ENCODE measurements at places on chromosomes 7 and 10.

DNA sequence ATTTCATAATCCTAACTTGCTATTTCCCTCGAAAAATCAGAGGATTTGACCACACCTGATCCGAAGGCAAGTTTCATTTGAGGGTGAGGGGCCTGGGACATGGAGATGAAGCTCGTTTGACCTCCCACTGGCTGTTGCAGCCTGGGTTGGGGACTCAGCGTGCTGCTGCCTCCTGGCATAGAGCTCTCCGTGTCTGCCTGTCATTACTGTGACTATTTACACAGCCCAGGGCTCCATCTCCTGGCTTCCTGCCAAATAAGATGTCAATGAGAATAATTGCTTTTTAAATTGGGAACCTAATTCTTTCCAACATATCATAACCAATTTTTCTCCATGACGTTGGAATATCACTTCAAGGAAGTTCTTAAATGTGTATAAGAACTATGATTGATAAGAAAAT lies 139.3 kb upstream of the COBL start:
- DNase-seq, result no peak

GRCh38 chr10:119253433-119254174 lies 46.2 kb downstream of the GRK5 start:
- DNase-seq, result peak; percentile 85

DNA sequence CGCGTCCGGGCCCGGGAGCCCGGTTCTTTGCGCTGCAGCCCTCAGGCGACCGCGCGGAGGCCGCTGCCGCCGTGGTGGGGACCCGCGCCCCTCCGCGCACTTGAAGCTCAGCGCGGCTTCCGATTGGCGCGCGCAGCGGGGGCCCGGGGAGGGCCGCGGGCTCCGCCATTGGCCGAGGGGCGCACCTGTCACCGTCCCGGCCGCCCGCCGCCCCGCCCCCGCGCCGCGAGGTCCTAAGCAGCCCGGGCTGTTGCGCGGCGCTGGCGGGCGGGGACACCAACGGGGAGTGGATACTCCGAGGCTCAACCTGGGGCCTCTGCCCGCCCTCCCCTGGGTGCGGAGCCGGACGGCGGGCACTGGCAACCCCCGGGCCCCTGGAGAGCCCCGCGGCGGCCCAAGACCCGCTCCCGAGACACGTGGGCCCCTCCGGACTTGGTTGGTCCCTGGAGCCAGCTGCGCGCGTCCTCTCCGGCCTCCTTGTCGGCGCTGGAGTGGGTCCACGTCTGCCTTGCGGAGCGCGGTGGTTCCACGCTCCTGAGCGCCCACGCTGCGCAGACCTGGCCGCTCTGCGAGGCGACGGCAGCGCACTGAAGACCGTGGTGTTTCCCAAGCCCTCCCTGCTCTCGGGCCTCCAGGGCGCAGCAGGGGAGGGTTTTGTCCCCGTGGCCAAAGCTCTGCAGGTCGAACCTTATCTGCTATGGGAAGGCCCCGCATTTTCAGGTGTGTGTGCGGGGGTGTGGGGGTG lies at the start of gene MNX1:
TSS of gene MNX1 (minus strand) at position 76 of the 745 bp plus-strand sequence. CDS start 313 bp downstream, outside the sequence.
- DNase-seq, result peak; percentile 59

GRCh38 chr10:65194126-65194525 lies 1672.9 kb downstream of the REEP3 start:
- DNase-seq, result no peak

DNA sequence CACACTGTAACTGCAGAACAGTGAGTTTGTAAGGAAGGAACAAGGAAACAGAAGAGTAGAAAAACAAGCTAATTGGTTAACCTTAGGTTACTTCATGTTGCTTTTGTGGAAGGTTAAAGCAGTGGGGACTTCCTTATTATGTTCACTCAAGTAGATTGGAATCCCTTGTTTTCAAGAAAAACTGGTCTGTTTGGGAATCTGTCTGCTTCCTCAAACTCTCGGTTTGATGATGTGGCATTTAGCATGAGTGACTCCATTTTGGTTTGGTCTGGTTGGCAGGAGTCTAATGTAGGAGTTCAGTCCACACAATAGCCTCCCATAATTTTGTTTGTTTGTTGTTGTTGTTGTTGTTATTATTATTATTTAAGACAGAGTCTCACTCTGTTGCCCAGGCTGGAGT lies 3.8 kb upstream of the TRIM56 start:
- DNase-seq, result no peak

DNA sequence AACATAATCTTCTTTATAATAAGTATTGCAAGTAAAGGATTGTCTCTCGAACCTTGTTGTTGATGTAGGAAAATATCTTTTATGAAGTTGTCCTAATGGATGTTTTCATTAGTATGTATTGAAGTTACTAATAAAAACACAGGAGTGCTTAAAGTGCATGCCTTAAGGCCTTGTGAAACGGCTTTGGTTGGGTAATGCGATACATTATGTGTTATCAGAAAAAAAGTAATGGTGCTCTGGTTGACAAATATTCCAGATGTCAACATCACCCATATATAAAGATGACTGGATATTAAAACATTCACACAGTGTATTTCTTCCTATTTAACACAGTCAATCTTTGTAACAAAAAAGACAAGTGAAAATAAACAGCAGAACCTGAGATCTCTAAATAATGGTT lies 310.7 kb downstream of the PRKG1 start:
- DNase-seq, result no peak

DNA sequence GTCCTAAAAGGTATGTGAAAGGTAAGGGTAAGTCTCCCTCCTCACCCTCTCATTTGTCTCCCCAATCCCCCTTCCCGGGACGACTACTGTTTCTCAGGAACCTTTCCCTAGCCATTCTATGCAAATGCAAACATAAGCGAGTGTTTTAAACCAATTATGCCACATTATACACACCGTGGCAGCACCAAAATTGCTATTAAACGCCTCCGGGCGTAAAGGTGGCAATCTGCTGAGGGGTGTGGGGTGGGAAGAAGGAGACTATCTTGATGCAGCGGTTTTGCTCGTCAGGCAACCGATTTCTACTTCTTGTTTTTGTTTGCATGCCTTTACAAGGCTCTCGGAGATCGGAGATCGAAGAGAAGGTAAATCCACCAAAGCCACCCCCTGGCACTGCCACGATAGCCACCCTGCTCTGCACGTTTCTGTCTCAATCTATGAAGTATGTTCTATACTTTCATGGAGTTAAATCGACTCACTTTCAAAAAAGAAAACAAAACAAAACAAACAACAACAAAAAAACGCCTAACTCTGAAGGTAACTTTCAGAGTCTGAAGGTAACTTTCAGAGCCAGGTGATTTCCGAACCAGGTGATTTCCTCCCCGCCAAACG lies 46.0 kb upstream of the CDK1 start:
- DNase-seq, result no peak

GRCh38 chr10:88130912-88131311 lies 267.5 kb downstream of the PTEN start:
- no peak for DNase-seq

GRCh38 chr10:78476156-78476555 lies 442.5 kb downstream of the RPS24 start:
- DNase-seq, result no peak

DNA sequence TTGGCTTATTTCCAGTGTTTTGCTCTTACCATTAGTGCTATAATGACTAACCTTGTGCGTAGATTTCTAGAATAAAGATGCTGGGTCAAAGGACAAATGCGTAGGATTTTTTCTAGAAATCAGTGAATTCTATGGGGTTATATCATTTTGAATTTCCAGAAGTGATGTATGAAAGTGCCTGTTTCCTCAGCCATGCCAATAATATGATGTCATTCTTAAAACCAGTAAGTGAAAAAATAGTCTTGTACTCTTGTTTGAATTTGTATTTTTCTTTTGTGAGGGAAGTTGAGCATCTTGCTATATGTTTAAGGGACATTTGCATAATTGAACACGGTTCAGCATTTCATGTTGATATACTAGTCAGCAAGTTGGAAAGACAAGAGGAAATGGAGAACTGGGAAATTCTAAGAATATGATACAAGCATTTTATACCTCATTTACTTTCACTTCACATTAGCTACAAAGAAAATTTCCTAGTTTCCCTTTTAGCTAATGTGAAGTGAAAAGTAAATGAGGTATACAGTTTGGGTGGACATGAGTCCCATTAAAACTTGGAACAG lies 3.8 kb upstream of the DNAH11 start:
- no peak for DNase-seq

- DNase-seq, result no peak
Measured at GRCh38 chr10:84846658-84847316, 518.4 kb downstream of the CCSER2 start.

DNA sequence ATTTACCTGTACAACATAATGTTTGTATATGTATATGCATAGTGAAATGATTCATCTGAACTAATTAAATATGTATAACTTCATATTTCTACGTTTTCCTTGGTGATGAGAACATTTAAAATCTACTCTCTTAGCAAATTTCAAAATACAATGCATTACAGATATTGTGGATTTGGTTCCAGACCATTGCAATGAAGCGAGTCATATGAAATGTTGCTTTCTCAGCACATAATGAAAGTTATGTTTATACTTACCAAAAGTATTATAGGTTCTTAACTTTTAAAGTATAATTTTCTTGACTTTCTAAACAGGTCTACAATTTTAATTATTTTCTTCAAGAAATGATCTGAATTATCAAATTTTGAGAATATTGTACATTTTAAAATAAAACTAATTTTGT lies 189.2 kb downstream of the CSTF2T start:
- no peak for DNase-seq

DNA sequence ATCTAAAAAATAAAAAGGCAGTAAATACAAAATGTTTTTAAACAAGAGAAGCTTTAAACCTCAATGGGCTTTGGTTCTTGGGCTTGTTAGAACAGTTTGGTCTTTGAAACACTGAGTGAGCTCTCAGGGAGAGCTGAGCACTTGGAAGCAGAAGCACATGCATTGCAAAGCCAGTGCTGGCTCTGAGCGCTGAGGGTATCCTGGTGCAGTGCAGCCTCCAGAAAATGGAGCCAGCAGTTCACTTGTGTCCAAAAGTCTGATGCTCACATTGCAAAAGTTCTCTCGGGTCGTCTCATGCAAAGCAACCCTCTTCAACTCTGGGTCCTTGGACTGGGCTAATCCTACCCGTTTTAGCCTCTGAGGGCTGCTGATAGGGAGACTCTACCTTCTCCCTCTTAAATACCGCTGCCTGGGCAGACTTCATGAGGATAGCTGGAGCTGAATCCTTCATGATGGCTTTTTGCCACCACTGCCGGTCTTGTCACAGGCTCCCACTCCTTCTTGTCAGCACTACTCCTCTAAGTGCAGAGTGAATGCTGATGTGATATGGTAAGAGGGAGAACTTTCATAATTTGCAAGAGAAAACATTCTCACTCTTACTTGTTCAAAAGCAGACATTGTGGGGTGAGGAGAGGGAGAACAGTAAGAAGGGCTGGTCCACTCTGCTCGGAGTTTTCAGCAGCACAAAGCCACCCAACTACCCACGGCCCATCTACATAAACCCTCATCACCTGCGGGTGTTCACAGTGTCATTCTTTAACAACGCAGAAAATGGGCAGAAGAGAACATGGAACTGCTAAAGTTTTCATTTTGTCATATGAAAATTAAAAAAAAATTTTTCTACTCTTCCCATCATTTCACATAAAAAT lies 42.2 kb upstream of the BMPER start:
- no peak for DNase-seq

GRCh38 chr7:31529103-31529502 lies 15.2 kb downstream of the ITPRID1 start:
- no peak for DNase-seq

GRCh38 chr10:52756295-52756694 lies 16.3 kb downstream of the MBL2 start:
- no peak for DNase-seq

- no peak for DNase-seq
Measured at GRCh38 chr7:79241288-79242060, 212.0 kb downstream of the MAGI2 start.

- DNase-seq, result no peak
Measured at GRCh38 chr10:66258693-66259092, 667.1 kb upstream of the LRRTM3 start.

GRCh38 chr7:117127585-117128168 lies 174.4 kb downstream of the ST7 start:
- DNase-seq, result no peak

GRCh38 chr10:49520122-49520775 lies 18.7 kb downstream of the ERCC6 start:
- no peak for DNase-seq

GRCh38 chr10:6542999-6543430 lies 37.1 kb downstream of the PRKCQ start:
- DNase-seq, result no peak

DNA sequence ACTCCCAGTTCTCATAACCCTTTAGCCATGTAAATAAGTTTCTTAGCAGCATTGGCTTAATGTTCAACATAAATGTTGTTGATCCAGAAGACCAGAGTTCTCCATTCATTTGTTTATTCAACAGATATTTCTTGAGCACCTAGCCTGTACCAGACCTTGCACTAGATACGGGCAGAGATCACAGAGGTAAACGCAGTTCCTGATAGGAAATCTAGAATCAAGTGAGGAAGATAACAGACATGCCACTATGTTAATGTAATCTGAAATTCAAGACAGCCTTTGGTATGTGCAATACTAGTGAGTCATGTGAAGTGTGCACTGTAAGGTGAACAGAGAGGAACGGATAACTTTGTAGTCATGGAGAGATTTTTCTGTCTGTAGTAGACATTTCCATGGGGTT lies 3.0 kb downstream of the BUB3 start:
- DNase-seq, result no peak

DNA sequence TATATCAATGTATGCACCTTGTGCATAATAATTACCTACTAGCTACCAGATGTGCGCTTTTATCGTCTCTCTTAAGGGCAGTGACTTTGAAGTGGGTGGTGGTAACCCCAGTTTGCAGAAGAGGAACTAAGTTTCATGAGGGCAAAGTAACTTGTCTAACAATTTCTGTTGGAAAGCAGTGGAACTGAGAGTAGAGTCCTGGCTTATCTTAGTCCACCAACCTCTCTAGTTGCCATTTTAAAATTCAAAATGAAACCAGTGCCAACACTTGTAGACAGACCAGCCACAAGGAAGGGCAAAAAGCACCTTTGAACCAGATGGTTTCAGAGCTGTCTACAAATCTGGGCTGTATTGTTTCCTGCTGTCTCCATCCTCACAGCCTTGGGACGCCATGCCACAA lies 32.0 kb upstream of the RBM20 start:
- no peak for DNase-seq

DNA sequence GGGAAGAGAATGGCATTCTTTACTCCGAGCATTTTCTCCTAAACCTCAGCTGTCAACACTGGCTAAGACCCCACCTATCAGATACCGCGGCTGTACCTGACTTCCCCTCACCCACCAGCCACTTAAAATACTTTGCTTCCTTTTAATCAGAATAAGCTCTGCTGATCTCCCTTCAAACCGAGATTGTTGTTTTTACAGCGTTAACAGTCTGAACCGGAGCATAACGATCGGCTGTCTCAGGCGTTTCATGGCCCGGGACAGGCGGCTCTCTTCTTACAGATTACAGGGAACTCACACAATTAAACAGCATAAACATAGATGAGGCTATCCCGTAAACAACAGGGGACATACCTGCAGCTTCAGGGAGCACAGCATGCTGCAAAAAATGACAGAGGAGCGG lies 174.3 kb upstream of the RNF32 start:
- no peak for DNase-seq

GRCh38 chr10:123203393-123204126 lies 49.4 kb downstream of the BUB3 start:
- no peak for DNase-seq

- no peak for DNase-seq
Measured at GRCh38 chr10:57661206-57661605, 606.5 kb downstream of the IPMK start.
